ENCODE measurements at places on chromosomes 2 and 18.

DNA sequence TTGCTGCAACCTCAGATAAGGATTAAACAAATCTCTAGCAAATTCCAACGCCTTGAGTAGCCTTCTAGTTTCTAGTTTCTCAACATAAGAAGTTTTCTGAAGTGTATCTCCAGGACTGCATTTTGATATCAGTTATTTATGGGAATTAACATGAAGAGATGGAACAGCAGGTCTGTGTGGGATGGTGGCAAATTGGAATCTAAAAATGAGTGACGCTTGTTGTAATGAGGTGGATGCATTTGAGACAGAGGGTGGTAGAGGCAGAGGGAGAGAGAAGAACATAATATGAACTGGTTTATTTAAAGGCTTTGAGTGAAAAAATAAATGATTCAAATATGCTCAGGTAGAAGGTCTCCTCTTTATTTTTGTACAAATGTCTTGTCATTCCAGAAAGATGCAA is 446.8 kb upstream of the GCFC2 start:
- no peak for DNase-seq

- DNase-seq: no peak
Observed at GRCh38 chr2:237427769-237428506, 14.0 kb upstream of the COL6A3 start.

DNA sequence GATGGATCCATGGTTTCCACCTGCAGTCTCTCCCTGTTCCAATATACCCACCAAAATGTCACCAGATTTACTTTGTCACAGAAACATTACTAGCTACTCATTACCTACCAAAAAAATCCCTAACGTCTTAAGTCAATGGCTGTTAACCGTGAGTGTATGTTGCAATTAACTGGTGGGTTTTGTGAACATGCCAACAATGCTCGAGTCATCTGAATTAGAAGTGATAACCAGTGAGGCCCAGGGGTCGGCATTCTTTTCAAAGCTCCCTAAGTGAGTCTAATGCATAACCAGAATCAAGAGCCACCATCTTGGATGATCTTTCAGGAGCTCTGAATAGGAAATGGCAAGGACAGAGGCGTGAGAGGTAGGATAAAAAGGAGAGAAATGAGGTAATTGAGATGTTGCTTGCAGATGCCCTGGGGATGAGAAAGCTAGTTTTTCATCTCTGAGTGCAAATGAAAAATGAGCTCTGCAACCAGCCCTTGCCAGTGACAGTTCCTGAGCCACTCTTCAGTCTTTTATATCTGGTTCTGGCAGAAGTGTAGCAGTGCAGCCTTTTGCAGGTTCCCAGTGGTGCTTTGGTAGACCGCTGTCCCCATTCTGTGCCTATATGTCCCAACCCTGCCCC is 130.0 kb upstream of the RND3 start:
- no peak for DNase-seq

DNA sequence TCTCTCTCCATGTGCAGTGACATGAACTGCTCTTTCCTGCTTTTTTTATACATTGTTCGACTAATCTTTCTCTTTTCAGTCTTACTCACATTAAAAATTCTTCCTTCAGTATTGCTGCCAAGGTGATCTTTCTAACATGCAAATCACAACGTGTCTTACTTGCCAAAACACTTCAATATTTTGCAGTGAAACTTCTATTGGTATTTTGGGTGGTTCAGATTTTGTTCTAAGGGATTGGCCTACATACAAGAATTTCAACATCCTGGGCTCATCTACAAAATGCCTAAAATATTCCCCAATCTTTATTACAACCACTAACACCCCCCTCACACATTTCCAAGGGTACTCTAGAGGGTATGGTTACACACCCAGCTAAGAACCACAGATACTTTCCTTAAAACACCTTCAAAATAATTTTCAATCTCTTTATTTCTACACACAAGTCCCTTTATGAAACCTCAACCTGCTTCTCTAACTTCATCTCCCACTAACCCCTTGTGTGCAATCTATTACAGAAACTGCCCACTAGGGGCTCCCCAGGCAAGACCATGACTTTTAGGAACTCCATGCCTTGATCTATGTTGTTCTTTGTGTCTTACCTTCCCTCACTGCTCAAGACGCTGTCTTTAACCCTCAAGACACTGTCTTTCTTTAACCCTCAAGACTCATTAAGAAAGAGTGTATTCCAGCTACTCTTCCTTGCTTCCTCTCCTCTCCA is 50.9 kb downstream of the COL3A1 start:
- peak; percentile 15 for DNase-seq

GRCh38 chr2:82158150-82158549 is 1853.6 kb upstream of the LRRTM1 start:
- no peak for DNase-seq

- DNase-seq: peak; percentile 51
Observed at GRCh38 chr2:241692448-241692847, 5.8 kb upstream of the DTYMK start.

- DNase-seq: no peak
Observed at GRCh38 chr2:232218778-232219495, 159.6 kb upstream of the ALPP start.

- no peak for DNase-seq
Observed at GRCh38 chr2:98937906-98938305, 1.9 kb upstream of the CRACDL start.

- peak; percentile 73 for DNase-seq
Observed at GRCh38 chr2:23595601-23596251, 210.7 kb downstream of the KLHL29 start.

GRCh38 chr2:80592106-80592505 is 287.6 kb upstream of the LRRTM1 start:
- no peak for DNase-seq

GRCh38 chr2:30758191-30758651 is 49.0 kb downstream of the CAPN13 start:
- DNase-seq: no peak

GRCh38 chr2:44879269-44880124 is 62.0 kb upstream of the SIX3 start:
- DNase-seq: no peak

- no peak for DNase-seq
Observed at GRCh38 chr2:190533175-190533967, 1.2 kb downstream of the NEMP2 start.

- no peak for DNase-seq
Observed at GRCh38 chr2:235229236-235229635, 264.6 kb upstream of the AGAP1 start.

DNA sequence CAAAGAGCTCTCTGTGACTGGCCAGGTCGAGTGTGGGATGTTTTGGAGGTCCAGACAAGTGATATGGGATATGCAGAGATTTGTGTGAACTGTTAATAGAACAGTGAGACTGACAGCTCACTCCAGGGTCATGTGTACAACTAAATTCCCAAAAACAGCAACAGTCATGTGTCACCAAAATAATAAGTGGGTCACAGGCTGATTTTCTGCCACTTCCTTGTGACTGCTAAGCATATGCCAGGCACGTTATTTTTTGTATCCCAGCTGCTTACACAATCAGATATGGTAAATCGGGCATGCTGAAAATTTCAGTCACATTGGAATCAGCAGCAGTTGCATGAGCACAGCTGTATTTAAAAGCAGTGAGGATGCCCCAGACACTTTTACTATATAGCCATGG is 198.7 kb downstream of the PTGR3 start:
- no peak for DNase-seq

GRCh38 chr2:219991116-219991515 is 363.7 kb downstream of the SLC4A3 start:
- DNase-seq: no peak

GRCh38 chr2:8154270-8154669 is 527.6 kb upstream of the ID2 start:
- DNase-seq: no peak

DNA sequence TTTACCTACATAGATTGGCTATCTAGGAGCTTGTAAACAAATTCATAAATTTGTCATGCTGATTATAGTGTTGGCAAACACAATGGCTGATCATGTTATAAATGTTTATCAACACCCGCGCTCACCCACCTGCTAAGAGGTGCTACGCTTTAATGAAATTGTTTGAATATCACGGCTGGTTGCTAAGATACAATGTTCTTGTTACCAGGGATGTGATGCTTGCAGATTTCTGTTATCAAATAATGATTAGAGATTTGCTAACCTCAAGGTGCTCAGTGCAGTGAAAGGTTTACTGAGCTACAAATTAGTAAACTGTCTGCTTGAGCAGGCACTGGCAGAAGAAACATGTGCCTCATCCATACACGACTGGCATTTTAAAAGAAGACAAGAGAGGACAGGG is 160.0 kb upstream of the ZEB2 start:
- DNase-seq: no peak

GRCh38 chr2:38763228-38763627 is 12.1 kb upstream of the SRSF7 start:
- no peak for DNase-seq

DNA sequence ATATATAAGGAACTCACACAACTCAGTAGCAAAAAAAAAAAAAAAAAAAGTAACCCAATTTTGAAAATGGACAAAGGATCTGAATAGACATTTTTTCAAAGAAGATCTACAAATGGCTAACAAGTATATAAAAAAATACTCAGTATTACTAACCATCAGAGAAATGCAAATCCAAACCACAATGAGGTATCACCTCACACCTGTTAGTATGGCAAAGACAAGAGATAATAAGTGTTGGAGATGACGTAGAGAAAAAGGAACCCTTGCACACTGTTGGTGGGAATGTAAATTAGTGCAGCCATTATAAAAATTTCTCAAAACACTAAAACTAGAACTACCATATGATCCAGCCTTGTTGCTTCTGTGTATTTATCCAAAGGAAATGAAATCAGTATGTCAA is 5.8 kb upstream of the CNDP1 start:
- no peak for DNase-seq

DNA sequence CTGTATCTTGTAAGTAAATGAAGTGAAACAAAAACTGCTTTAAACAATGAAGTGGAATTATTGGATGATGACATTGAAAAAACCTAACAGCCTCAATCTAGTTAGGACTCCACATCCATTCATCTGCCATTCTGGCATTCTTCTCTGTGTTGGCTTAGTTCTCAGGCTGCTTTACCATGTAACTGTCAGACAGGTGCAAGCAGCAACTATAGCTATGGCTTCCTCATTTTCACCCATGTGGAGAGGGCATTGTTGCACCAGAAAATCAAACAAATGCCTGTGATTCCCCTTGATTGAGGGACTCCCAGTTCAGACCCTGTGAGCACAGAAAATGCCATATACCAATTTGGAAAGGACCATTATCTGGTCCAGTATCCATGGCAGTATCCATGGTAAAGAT is 129.5 kb upstream of the NYAP2 start:
- no peak for DNase-seq

GRCh38 chr2:85920810-85921545 is 32.2 kb upstream of the ST3GAL5 start:
- peak; percentile 40 for DNase-seq

DNA sequence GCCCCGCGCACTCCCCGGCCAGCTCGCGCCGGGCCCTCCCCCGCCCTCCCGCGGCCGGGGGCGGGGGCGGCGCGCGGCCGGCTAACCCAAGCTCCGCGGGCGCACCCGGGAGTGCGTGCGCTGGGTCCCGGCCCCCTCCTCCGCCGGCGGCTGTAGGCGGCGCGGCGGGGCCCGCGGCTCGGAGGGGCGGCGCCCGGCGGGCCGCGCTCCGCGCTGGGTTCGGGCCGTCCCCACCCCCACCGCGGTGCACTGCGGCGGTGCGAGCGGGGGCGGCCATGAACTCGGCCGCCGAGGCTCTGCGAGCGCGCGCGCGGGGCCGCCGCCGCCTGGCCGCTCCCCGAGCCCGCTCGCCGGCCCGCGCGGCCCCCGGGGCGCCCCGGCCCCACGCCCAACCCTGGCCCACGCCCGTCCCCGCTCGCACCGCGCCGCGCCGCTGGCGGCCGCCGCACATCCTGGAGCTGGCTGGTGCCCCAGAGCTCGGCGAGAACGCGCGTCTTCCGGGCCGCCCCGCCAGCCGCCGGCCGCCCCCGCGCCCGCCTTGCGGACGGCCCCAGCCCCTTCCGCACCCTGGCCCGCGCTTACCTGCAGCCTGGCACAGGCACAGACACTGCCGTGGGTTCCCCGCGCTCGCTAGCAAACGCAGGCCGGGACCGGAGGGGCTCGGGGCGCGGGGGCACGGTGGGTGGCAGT is at the start of gene ZBTB14:
Gene ZBTB14, minus strand, starts transcription at position 496 of the 690 bp plus-strand sequence. CDS start 2,480 bp downstream, outside the sequence.
- peak; percentile 90 for DNase-seq

GRCh38 chr2:12183032-12183645 is 436.7 kb downstream of the LPIN1 start:
- DNase-seq: no peak

DNA sequence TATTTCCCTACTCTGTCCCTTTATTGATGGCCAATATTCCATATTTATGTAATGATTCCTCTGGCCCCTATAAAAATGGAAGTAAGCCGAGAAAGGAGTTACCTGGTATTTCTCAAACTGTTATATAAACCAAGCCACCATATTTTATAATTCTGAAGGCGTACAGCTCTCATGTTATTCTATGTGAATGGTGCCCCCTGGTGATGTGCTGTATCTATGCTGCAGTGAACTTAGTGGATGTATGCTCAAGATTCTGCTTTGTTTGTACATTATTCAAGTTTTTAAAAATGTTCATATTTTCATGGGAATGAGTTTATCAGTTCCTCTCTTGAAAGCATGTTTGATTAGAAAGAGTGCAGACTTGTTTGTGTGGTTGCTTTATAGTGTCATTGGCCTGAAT is 194.5 kb upstream of the LRRTM1 start:
- DNase-seq: peak; percentile 46

DNA sequence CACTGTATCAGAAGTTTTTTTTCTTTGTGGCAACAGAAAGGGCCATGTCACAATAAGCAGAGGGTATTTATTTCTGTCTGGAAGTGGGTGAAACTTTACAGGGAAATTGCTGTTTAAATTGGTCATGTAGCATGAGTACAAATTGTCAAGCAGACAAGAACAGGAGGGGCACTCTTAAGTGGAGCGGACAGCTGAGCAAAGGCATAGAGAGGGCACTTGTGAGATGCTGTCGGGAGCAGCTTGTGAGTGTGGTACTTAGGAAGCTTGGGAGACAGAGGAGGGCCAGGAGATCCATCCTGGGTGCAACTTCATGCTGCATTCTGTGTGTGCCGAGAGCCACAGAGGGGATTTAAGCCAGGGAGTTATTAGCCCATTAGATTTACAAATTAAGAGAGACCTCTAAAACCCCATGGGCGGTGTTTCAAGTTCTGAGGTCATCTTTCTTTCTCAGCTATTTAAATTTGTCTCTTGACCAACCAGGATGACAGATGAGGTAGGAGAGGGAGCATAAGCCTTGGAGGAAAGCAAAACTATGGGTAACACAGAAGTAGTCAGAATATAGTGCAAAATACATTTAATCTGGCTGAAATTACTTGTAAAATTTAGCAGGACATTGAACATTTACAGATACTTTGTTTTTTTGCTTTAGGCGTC is 30.4 kb downstream of the INPP4A start:
- no peak for DNase-seq

DNA sequence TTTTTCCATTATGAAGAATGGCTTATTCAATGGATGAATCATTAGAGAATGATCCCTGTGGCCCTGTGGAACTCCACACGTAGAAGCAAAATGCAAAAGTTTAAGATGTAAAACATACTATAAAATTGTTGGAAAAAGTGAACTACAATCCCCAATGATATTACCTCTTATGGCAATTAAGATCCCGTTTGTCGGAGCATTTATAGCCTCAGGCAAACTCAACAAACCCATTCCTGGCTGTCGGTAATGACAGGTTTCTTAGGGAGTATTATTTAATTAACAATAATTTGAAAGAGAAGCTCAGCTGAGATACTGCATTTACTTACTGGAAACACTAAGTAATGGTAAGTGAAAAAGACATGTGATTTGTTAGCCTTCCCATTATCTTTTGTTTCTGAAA is 138.3 kb downstream of the CDH20 start:
- DNase-seq: no peak
